ENCODE measurements at places on chromosomes 3 and 15. TPM values are rescaled to one million over a fixed set of nuclear protein-coding genes. Genes with fewer than 3 reads are reported as not detected.

HTR3E gene
- total RNA-seq = not detected

TNFAIP8L3 gene
- 162 TPM for total RNA-seq

NR2E3 gene
- total RNA-seq = not detected

PSMD6 gene
- total RNA-seq = 104 TPM

ACOX2 gene
- 2.4 TPM for total RNA-seq

SLC7A14 gene
- 0.34 TPM for total RNA-seq

UROC1 gene
- total RNA-seq = not detected

HES1 gene
- total RNA-seq = 1.2 TPM

SYNPR gene
- not detected for total RNA-seq

NOX5 gene
- 0.46 TPM for total RNA-seq

SERINC4 gene
- total RNA-seq = not detected

PROS1 gene
- 75.9 TPM for total RNA-seq

GPR62 gene
- not detected for total RNA-seq

Measured in LHCN-M2 (cell line).